Occipital lobe (tissue), 3 donors: ENCODE measurements at places on chromosomes 2 and 18. TPM values are rescaled to one million over a fixed set of nuclear protein-coding genes. Genes with fewer than 3 reads are reported as not detected.
A peak's percentile ranks its signal among the peaks of the same experiment; 100 is the strongest.

GRCh38 chr2:168589236-168590211 is 133.5 kb downstream of the CERS6 start:
- no peak for DNase-seq

DNA sequence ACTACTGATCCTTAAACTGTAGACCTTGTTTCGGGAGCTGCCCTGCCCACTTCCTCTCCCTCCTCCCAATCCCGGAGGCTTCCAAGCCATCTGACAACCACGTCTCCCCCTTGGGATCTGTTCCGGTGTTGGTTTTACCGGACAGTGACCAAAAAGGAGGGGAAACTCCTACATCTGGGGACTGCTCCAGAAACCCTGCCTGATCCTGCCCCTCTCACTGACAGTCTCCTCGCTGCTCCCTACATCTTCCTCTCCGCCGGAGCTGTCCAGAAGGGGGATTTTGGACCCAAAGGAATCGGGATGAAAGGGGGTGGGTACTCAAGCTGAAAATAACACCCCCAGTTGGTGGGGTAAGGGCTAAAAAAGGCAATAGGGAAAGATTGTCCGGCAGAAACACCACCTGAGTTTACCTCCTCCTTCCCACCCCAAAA is 1.5 kb downstream of the INO80D start:
- peak; percentile 58 for DNase-seq

GRCh38 chr2:127604986-127605385 is 41.0 kb upstream of the GPR17 start:
- DNase-seq = no peak

- no peak for DNase-seq
Observed at GRCh38 chr2:119083416-119083815, 75.1 kb downstream of the C1QL2 start.

DNA sequence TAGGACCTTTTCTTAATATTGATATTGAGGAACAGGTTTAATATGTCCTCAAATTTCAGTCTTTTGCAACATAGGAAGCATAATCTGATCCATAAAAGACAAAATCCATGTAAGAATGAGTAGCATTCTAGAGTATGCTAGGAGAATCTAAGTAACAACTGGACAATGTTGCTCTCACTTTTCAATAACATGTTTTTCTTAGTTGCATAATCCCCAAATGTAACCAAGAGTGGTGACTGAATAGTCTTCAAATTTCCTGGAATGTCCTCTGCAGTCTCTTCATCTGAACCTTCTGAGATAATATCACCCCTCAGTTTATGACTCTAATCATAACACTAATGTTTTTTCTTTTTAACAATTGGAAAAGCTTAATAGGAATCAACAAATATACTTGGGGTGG is 110.0 kb upstream of the ZEB2 start:
- no peak for DNase-seq

DNA sequence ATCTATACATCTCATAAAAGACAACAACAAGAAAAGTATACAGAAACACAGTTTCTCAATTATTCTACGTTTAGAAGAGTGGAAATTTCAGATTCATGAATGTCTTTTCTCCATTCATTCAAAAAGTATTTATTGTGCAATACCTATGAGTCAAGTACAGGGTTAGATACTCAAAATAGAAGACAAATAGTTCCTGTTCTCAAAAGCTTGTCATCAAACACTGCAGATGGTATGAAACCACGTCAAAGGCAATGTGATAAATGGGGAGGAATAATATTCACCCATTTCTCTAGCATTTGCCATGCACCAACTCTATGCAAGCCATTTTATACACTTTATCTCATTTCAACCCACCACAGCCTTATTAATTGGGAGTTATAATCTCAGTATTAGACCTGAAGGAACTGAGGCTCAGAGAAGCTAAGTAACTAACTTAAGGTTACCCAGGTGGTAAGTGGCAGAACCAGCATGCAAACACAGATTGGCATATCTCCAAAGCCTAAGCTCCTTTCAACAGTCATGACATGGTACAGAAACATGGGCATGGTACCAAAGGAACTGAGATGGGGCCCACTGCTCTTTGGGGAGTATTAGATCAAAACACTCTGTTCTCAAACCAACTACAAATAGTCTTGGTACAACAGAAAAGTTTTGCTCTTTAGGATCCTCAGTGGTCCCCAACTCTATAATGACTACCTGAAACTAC is 67.2 kb upstream of the NPAS2 start:
- DNase-seq = no peak

DNA sequence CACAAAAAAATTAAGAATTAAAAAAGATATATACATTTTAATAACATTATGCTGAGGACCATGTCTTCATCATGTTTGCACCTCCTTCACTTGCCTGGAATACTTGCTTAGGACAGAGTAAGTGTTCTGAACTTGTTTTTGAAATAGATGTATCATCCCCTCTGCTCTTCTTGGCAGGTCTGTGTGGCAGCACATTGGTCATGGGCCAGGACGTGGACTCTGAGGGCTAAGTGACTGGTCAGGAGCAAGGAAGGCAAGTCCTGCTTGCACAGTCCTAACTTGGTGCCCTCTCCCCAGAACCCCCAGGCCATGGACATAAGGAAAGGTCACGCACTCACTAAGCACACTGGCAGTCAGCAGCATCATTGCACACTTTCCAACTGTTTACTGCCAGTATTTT is 95.8 kb downstream of the PTPRM start:
- no peak for DNase-seq

DNA sequence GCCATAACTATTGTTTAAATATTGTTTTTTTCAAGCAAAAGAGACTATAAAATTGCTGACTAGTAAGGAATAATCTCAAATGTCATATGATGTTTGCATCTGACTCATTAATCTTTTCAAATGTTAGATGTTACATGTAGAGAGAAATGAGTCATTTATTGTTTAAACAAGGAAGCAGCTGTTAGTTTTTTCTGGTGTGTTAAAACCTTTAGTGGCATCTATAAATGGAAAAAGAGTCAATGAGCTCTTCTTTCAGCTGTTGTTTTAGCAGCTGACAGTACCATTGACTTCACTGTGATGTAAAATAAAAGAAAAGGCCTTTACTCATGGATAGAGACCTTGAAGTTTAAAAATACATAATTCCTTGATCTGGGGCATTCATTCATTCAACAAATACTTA is 1.8 kb upstream of the KLHL41 start:
- no peak for DNase-seq

DNA sequence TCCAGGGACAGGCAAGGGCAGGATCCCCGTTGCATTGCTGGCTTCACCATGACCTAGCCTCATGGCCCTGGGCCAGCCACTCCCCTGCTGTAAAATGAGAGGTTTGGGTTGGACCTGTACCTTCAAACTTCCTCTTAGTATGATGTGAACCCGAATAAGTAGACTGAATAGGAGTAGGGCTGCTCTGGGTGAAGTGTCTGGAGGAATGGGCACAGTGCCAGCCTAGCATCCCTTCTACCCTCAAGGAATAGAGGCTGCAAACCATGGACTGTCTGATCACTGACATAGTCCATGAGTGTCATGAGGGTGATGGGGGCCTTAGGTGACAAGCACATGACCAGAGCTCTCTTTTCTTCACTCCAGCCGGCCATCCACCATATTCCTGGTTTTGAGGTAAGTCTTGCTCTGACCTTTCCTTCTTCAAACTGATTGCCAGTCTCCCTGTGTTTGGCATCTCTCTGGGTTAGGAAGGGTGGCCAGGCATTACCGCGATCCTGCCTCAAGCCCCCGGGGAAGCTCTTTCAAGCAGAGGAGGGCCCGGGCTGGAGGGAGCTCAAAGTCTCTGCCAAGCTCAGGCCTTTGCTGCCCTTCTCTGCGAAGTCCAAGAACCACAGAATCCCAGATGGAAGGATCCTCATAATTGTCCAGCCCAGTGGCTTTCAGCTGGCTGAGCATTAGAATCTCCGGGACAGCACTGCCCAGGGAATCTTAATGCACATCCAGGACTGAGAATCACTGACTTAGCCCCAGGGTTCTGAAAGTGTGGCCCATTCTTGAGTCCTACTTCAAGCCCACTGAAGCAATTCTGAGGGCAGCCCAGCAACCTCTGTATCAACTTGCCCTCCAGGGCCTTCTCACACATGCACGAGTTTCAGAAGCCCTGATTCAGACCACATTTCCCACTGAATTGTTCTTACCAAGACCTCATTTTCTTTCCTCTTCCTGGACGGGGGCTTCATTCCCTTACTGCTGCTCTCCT is 148.1 kb downstream of the DYSF start:
- DNase-seq = no peak

GRCh38 chr2:72915320-72915906 is 1.9 kb upstream of the EMX1 start:
- no peak for DNase-seq

GRCh38 chr2:86622519-86623042 is 1.1 kb downstream of the RNF103 start:
- no peak for DNase-seq

DNA sequence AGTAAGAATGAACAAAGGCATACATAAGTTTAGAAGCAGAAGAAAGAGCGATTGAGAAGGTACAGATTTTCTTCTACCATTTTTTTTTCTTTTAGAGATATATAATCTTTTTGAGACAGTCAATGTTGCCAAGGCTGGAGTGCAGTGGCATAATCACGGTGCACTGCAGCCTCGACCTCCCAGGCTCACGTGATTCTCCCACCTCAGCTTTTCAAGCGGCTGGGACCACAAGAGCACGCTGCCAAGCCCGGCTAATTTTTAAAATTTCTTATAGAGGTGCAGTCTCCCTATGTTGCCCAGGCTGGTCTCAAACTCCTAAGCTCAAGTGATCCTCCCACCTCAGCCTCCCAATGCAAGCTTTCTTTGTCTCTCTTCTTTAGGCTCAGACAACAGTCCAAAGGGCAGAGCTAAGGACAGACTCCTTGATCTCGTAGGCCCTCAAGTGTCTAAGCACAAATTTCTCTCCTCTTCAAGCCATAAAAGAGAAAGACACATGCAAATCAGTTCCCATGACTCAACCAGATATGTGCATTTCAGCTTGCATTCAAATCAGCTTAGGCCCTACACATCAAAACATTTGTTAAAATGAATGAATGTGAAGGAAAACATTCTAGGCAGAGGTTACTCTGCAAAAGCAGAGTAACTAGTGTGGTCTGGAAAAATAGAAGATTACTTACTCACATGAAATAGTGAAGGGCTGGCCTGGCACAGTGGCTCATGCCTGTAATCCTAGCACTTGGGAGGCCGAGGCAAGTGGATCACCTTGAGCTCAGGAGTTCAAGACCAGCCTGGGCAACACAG is 18.0 kb downstream of the ITSN2 start:
- no peak for DNase-seq

DNA sequence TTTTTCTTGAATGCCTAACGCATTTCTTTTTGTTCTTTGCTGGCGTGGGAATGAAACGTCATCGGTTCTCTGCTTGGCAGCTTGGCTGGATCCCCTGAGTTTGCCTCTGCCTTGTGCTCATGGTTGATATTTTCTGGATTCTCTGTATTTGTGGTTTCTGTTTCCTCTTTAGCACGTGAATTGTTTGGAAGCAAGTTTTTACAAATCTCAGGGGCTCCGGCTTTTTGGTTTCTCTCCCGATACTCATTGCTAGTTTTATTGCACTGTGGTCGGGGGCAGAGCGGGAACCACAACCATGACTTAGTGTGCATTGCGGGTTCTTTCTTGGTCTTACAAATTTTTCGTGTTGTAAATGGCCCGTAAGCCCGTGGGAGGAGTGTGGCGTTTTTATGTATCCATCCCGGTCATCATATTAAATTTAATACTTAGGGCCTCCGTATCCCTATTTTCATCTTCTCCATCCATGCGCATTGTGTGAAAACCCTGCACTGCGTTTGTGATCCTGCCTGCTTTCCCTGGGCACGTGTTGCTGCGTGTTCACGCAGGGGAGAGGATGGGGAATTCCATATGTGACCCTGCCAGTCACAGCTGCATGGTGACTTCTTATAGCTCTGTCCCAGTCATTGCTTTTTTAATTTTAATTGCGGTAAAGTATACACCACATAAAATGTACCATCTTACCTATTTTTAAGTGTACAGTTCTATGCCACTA is 9.4 kb downstream of the RAMP1 start:
- no peak for DNase-seq

ACTG2 gene
- 0.62 TPM for total RNA-seq

TUBB8B gene
- not detected for total RNA-seq

IL36A gene
- total RNA-seq = not detected

PROC gene
- not detected for total RNA-seq

DTNB gene
- 21.7 TPM for total RNA-seq

CCDC102B gene
- 20.1 TPM for total RNA-seq

SLC4A3 gene
- 32.1 TPM for total RNA-seq

EGR4 gene
- total RNA-seq = not detected

NEU2 gene
- not detected for total RNA-seq
